NCI-H187 treated with DMSO at 0.1 percent for 48 hours (cell line): ENCODE measurements at places on chromosomes 13 and 19.

DNA sequence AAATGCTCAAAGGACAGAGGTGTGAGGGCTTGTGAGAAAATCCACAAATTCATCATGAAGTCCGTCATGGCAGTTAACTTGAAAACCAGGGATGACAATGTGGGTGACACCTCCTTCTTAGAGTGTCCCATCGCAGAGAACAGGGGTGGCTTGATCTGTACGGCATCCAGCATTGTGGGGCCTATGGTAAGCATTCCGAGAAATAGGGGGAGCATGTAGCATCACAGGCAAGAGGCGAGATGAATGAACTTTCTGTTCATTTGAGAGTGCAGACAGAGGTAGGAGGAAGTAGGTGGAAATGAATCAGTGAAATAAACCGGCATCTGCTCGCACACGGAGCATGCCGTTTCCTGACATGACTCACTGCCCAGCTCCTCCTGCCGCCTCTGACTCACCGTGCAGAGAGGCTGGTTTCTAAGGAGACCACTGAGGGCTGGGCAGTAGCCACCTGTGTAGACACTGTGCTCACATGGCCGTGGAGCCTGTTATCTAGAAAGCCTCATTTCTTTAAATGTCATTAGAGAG lies 339.0 kb downstream of the RFC3 start:
- DNase-seq: no peak

DNA sequence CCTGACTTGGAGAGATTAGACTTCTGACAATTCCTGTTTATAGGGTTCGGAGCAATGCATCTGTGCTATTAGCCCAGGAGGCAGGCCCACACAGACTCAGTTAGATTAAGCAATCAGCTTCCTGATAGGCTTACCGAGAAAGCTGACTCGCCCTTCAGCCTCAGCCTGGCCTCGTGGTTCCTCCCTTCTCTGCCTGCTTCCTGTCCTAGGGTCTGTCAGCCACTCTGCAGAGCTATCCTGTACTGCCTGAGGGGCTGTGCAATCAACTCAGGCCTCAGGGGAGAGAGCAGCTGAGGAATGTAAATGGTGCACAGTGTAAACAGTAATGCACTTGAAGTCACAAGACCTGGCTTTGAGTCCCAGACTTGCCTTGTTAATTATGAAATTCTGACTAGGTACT lies 30.7 kb downstream of the HTR2A start:
- DNase-seq: no peak

- no peak for DNase-seq
These were observed 4.9 kb upstream of the PALM start for GRCh38 chr19:703651-704446.

GRCh38 chr19:10554760-10555609 lies 10.8 kb downstream of the KRI1 start:
- no peak for DNase-seq

DNA sequence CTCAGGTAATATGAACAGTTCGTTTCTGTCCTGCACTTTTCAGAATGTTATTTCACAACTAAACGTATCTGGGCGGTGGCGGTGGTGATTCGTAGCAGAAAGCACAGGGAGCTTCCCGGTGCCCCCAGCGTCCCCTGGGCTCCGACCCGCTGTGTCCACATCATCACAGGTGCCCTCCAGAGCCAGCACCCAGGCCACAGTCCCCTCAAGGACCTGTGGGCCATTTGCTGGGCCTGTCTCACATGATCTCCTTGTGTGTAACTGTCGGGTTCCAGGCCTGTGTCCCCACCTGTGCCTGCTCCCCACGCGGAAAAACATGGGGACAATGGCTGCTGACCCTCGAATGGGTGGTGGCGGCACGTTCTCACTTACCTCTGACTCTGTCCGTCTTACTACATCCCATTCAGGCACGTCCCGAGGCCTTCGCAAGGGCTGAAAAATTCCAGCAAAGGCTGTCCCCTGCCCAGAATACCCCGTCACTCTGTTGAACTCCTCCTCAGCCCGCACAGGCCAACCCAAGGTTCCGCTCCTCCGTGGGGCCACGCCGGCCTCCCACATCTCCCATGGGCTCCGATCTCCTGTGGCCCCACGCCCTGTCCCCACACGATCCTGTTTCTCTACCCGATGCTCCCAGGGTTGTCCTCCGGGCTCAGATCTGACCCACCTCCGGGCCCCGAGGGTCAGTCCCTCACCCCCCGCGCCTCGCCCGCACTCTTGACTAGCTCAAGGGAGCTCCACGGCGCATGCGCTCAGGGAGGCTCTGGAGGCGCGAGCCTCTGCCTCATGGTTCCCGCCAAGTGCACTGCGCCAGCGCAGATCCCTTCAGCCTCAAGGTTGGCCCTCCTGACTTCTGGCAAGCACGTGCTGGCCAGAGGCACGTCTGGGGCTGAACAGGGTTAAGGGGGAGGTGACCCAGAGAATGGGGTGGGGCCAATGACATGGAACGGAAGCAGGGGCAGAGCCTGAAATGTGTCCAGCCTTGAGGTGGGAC lies 21.2 kb downstream of the DEDD2 start:
- no peak for DNase-seq

GRCh38 chr13:22201375-22201925 lies 530.6 kb downstream of the FGF9 start:
- DNase-seq: no peak
